RWPE1 (cell line): ENCODE measurements at places on chromosomes 7 and 10.
A peak's percentile ranks its signal among the peaks of the same experiment; 100 is the strongest.

DNA sequence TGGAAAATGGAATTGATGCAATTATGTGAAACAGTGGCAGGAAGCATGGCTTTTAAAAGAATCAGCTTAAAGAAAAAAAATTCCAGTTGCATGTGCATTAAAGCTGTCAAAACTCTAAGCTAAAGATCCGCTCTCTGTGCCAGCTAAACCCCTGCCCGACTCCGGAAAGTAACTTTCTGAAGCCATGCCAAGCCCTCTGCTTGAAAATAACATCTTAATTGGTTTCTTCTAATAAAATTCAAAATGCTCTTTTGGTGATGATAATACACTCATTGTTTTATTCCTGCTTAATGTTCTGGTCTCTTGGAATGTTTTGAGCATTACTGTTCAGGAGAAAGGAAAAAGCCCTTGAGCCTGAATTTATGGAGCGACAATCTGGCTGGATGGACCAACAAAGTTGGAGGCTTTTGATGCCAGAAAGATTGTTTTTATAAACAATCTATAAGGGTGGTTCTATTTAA, 11.7 kb downstream of the SEMA3C start:
- no peak for DNase-seq

DNA sequence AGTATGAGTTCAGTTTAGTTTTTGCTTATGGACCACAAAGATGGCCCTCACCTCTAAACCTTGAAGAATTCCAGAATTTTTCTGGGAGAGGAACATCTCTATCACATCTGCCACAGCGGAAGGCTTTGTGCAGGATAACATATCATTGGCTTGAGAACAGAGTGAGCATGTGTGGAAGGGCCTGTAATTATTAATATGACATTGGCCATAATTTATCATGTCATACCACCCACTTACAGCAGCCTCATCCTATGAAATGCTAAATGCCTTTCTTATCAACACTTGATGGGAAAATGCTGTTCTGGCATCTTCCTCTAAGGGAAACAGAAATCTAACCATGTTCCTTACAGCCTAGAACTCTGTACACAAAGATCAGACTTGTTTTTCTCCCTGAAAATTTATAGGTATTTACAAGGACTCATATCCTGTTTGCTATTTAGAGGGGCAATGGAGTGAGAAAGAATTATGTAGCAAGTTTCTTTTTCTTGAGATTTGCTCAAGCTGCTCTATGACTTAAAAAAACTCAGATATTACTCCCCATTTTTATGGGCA, 817.3 kb downstream of the LRMDA start:
- DNase-seq, result no peak

DNA sequence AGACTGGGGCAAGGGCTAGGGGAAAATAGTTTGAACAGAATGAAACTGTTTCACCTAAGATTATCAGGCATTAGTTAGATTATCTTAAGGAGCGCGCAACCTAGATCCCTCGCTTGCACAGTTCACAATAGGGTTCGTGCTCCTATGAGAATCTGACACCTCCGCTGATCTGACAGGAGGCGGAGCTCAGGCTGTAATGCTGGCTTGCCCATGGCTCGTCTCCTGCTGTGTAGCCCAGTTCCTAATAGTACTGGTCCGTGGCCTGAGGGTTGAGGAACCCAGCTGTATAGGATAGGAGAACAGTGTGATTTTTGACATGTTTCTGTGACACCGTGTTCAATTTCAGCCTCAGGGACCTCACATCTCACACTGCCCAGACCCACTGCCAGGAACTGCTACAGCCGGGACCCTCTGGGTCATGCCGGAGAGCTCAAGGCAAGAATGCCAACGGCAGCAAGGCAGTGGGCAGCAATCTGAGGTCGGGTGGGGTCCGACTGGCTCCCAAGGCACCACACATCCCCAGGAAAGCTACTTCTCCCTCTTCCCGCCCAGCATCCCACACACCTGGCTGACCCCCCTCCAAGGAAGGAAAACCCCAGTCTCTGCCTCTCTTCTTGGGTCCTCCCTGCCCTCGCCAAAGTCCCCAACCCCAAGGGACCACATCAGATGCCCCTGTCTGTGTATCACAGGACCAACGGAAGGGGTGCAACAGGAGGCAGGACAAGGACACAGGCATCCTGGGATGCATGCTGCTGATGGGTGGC, 31.7 kb downstream of the CAMK2B start:
- no peak for DNase-seq

- no peak for DNase-seq
These were observed 348.2 kb downstream of the PTPRN2 start for GRCh38 chr7:158239290-158239981.

- DNase-seq, result peak; percentile 7
These were observed 697.6 kb upstream of the GALNT17 start for GRCh38 chr7:70434376-70434775.

GRCh38 chr7:47327346-47327697, 254.6 kb downstream of the TNS3 start:
- DNase-seq, result no peak
